ENCODE measurements at places on chromosomes 3 and 15.

GRCh38 chr3:107855710-107856109, 235.1 kb downstream of the CD47 start:
- no peak for DNase-seq

DNA sequence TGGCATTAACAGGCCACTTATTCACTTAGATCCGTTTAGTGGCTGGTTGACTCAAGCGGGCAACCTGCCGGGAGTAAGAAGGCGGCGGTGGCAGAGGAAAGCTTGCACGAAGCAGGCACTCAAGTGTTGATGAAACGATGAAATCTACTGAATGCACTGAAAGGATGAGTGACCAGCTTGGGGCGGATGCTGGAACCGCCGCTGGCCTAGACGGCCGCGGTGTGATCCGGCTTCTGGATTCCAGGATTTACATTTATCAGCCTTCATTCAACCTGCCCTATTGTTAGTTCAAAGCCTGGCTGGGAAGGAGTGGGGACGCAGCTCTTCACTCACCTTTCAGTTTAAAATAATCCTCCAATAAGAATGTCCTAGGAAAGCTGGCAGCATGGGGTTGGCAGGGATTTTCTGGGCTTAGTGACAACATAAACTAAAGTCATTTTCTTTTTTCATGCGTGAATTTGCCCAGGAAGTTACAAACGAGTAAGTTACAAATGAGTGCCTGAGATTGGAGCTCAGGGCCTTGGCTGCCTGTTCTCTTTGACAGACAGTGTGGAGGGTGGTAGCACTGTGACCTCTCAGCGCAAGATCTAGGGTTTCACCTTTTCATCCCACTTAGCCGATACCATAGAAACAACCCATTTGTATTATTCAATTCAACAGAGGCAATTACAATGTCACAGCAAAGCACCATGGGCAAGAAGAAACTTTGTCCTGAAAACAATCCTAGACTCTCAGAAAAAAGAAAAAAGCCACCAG, 1.1 kb upstream of the PLCH1 start:
- no peak for DNase-seq

- DNase-seq, result no peak
Measured at GRCh38 chr3:123813876-123814275, 70.3 kb downstream of the MYLK start.

DNA sequence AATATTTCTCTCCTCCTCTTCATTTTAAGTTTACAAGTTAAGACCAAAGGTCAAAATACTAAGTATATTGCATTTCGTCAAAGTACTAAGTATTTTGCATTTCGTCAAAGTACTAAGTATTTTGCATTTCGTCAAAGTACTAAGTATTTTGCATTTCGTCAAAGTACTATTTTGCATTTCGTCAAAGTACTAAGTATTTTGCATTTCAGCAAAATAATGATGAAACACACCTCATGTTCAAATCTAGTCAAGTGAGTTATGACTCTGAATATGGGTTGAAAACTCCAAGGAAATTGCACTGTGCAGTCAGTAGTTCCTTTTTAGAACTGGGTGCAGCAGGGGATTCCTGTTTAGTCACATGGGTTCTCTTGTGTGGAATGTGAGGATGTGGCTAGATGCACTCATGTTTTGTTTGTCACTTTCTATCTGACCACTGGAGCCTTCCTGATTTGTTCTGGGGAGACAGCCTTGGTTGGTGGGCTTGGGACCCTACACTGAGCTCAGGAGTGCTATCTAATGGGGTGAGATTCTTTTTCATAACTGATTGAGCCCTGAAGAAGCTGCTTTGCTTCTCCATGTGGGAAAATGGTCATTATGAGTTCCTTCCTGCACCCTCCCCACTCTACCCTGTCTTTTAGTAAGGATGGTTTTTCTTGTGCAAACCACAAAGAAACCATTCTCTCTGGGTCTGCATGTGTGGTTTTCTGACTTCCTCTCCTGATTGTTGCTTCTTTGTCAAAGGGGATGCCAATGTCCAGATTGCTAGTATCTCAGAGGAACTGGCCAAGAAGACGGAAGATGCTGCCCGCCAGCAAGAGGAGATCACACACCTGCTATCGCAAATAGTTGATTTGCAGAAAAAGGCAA, 73.4 kb downstream of the CCK start:
- no peak for DNase-seq

- no peak for DNase-seq
Measured at GRCh38 chr15:88741671-88742070, 61.6 kb upstream of the ACAN start.

DNA sequence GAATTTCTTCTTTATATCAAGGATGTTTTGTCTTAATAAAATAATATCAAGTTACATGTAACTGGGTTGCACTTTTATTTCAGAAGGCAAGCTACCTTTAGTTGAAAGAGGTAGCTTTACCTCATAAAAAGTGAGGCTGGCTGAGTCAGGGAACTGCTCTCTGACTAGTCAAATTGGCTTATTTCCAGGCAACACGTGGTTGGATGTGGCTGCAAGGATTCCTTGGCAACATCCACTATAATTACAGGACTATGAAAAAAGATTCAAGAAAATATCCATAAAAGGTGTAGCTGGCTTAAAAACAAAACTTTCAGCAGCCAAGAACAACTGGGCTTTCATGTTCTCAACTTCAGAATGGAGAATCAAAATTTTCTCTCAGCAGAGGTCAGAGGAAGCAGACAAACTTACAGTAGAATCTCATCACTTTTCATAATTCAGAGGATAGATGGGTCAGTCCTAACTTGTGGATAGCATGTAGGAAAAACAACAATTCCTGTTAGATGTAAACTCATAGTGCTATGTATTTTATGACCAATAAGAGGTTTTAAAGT, 779.1 kb downstream of the MECOM start:
- no peak for DNase-seq

DNA sequence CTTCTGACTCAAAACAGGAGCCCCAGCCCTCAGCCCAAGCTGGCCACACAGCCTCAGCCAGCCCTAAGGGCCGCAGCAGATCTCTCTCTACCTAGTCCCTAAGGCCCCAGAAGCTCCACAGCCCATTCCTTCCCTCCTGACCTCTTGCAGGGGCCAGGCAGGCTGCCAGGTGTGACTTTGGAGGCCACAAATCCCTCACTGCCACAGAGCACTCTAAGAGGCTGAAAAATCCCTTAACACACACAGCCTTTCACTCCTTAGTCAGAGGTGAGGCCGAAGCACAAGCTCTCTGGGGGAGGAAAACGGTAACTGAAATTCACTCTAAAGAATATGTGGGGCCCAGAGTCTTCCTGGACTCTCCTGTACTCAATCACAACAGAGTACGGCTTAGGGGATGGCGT, 23.3 kb downstream of the LRRC2 start:
- DNase-seq, result no peak

- DNase-seq, result no peak
Measured at GRCh38 chr15:65981837-65982626, 112.7 kb downstream of the RAB11A start.

- DNase-seq, result no peak
Measured at GRCh38 chr3:134147411-134147810, 103.2 kb downstream of the RYK start.

DNA sequence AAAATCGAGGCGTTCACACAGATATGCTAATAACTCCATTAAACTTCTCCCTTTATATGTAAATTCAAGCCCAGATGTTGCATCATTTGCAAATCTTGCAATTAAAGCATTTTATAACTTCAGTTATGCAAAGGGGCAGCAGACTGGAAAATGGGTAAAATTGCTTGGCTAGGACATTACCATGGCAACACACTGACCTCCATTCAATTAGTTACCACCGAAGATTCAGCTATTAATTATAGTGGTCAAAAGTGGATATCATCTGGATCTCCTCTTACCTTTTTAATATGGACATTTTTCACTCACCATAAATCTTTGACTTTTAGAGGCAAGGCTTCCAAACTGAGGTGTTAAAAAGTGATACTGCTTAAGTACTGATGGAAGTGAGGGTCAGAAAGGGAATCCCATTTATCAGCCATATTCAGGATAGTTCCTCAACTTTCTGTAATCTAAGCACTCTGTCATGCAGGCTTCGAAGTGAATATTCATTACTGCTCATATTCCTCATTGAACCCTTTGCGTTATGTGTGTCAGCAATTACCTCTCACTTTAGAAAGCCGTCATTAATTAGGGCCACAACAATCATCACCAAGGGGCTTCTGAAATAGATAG, 386.2 kb upstream of the ROBO2 start:
- DNase-seq, result no peak

DNA sequence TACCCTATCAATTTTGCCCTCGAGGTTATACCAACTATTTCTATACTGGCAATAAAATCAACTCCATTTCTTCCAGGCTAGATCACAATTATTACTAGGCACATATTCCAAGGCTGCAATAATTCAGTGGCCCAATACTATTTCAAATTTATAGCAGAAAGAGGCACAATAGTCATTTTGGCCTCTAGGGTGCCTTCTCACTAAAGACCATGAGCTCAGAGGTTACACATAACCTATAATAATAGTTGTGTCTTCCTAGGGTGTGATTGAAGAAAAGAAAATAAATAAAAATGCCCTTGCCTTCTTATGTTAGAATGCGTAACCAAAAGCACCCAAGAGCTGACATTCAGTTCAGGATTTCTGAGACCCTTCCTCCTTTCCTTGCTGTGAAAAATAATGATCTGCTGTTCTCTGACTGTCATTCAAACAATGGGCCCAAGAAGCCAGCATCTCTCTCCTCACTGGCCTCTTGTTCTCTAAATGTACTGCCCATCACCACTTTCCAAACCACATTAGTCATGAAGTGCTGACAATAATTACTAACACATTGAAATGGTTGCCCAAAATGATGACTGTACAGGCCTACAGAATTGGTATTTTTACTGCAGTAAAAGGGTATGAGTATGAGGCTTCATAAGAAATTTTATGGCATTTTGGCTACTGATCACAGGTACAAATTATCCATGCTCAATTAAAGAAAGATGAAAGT, 244.8 kb downstream of the LRRN1 start:
- no peak for DNase-seq

- DNase-seq, result peak; percentile 51
Measured at GRCh38 chr3:89059211-89059925, 48.1 kb upstream of the EPHA3 start.

DNA sequence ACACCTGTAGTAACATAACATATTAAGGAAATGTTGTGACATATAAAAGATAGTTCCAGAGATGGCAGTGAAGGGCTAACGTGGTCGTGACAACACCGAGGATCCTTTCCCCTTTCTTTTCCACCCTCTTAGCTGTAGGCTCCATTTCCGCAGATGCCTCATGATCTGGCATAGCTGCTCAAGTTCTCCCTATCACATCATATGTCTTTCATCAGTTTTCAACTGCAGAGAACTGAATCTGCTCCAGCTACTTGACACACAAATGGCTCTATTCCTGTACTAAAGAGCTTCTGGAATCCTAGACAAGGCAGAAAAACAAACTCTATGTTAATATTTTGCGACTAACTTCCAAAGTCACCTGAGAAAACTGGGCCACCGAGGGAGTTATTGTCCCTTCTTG, 275.0 kb upstream of the SLCO3A1 start:
- DNase-seq, result no peak

GRCh38 chr15:52462806-52463360, 65.8 kb downstream of the MYO5A start:
- DNase-seq, result no peak

DNA sequence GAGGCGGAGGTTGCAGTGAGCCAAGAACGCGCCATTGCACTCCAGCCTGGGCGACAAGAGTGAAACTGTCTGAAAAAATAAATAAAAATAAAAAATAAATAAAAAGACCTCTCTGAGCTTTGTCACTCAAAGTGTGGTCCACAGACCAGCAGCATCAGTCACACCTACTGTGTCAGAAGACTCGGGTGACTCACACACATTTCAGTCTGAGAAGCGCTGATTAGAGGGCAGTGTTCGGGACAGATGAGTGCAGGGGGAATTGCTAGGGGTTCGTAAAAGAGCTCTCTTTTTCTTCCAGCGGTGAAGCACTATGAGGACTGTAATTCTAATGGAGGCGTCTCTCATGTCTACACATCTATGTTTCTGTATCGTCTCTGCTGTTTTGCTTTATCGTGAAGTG, 5.7 kb downstream of the PODXL2 start:
- no peak for DNase-seq

DNA sequence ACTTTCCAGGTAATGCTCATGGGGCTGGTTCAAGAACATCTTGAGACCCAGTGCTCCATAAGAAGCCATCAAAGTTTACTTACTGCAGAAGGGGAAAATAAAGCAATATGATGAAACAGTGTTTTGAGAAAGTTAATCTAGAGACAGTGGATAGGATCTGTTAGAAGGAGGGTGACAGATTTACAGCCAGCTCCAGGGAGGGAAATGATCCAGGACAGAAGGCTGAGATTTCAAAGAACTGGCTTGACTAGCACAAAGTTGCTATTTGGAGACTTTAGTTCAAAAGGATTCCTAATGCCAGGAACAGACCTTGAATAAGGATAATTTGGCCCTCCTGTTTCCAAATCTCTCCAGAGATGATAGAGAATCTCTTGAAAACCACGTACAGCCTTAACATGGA, 166.5 kb upstream of the NECTIN3 start:
- DNase-seq, result no peak
